Activated CD4-positive, CD25-positive, alpha-beta regulatory T cell (primary cell): ENCODE measurements at places on chromosomes 1 and 21.

GRCh38 chr1:67685558-67686266 lies 711 bp downstream of the GADD45A start:
- DNase-seq = peak; percentile 34

DNA sequence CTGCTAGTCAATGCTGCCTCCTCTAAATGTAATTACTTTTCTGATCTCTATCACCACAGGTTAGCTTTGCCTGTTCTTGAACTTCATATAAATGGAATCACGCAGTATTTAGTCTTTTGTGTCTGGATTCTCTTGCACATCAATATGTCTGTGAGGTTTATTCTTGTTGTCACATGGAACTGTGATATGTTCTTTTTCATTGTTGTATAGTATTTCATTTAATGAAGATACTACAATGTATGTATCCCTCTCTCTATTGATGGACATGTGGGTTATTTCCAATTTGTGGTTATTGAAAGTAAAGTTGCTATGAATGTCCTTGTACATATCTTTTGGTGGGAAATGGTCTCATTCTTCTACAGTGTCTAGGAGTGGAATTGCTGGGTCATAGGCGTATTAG lies 16.7 kb upstream of the PADI1 start:
- DNase-seq = no peak

- DNase-seq = no peak
Observed at GRCh38 chr1:27233667-27234048, 774 bp upstream of the WDTC1 start.

DNA sequence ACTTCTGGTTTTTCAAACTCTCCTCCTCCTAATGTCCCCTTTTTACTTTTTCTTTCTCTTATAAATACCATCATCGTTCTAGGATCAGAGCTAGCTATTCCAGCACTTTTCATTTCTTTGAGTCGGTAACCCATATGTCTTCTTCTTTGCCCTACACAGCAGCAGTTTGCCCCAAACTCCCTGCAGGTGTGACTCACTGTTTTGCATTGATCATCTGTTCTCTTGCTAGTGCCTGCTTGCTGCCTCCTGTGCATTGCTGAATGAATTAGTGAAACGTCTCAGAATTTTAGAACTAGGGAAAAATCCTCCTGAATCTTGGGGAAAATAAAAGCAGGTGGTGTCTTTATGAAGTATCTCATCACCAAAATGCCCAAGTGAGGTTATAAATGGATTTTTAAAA lies 21.7 kb downstream of the KCNK2 start:
- no peak for DNase-seq

DNA sequence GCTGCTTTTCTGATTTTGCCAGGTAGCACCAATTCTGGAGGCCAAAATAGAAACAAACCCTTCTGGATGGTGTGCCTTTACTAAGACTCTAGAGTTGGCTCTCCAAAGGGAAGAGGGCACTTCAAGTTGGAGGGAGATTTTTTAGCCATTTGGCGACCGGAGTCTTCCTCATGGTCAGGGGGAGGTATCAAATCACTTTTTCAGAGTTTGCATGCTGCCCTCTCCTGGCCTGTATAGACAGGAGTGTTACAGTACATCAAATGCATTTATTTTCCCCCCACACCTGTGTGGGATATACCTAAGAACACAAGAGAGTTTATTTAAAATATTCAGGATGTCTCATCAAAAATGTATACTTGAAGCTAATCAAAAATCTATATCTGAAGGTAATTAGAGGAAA lies 3.2 kb downstream of the GREM2 start:
- DNase-seq = no peak
